ENCODE measurements at places on chromosomes 6 and 20.

DNA sequence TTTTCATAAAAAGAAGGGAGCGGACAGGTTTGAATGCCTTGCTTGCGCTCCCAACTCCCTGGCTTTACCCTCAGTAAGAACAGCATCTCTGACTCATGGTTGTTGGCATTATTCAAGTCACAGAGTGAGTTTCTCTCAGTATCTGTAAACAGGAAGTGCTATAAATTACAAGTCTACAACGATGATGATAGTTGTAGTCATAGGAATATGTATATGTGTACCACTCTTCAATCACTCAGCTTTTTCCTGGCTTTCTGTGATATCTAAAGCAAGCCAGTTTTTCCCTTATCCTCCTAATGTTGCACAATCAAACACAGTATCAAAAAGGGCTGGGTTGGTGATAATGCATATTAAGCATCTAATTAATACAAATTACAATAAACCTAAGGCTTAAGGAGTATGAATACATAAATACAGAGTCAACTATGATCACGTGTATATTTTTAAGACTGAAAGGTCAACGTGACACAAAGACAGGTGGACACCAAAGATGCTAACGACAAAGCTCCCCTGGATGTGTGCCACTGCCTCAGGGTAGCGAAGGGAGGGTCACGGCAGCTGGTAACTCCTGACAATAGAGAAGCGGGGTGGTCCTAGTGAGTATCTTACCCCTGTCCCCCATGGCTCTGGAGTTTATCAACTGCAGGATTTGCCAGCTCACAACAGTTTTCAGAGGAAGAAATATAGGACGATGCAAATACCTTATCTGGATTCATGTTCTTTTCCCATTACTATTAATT, 202.8 kb downstream of the BTBD9 start:
- no peak for DNase-seq

GRCh38 chr6:69631552-69632346, 165.1 kb downstream of the LMBRD1 start:
- no peak for DNase-seq

DNA sequence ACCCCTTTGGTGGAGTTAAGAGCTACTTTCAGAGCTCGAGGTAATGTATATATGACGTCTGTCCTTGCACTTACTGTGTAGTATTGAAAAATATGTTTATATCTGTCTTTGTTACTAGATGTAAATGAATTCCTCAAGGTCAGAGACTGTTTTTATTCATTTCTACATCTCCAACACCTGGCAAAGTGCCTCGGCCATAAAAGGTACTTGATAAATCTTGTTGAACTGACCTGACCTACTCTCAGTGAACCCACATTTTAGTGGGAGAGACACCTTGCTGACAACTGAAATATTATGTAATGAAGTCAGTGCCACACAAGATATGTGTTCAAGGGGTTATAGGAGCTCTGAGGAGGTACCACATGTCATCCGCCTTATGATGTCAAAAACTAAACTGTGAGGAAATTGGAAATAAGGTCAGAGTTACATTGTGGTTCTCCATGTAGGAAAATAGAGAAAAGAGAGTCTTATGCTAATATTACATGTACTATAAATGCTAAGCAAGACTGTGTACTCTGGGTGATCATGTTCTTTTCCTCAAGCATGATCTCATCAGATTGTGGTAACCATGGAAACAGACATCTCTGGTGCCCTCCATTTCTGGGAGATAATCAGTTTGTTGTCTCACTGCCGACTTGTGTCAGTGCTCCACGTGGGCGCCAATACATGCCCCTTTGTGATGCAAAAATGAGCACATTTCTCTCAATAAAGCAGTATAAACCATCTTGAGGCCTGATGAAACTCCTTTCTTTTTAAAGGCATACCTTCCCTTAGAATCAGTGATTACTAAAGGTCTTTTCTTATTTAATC, 5.7 kb upstream of the TMEM30A start:
- no peak for DNase-seq

DNA sequence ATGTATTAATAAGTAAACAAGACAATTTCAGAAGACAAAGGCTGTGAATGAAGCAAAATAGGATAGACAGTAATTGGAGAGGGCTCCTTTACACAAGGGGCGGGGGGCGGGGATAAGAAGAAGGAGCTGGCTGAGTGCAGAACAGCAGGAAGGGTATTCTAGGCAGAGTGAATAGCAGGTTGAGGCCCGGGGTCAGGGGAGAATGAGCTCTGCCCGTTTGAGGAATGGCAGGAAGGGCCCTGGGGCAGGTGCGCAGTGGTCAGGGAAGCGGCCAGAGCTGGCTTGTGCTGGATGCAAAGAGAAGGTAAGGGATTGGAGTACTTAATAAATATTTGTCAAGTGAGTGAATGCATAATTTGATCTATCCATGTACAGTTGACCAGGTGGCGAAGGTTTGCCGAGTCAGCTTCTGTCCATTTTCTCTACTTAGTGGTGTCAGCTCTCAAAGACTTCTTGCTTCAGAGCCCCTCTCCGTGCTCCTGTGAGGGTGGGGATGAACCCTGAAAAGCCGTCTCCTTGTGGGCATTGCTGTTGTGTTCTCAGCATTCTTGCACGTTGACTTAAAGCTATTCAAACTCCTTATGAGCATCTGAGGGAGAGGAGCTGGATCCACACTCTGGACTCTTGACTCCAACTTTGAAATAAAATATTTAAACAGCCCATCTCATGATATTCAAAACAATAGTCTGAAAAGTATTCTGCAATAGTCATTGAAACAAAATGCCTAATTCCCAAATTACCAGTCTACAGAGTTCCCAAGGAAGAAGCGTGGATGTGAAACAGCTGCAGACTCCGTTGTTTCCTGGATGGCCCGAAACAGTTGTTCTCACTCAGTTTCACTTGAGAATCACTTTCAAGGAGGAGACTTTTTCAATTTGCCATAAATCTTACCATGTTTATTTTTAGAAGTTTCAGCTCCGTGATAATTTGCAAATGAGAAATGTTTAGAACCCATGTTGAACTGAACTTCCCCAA, 105.1 kb downstream of the EDN3 start:
- no peak for DNase-seq

DNA sequence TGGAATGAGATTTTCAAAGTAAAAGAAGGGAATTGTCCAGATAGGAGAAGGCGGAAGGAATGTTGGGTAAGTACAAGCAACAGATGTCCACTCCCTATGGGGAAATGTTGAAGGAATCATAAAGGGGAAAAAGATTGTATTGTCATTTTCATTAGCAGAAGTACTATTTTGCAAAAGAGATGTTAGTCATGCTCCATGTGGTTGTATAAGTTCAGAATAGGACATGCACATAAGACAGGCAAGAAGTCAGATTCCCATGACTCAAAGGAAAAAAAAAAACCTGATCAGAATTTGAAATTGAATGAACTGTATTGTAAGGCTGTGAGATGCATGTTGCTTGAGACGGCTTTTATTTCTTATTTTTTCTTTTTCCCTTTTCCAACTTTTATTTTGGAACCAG, 36.8 kb downstream of the GRM1 start:
- no peak for DNase-seq

- no peak for DNase-seq
Measured at GRCh38 chr6:21227486-21227885, 366.1 kb upstream of the SOX4 start.

GRCh38 chr6:5811997-5812396, 194.7 kb downstream of the NRN1 start:
- no peak for DNase-seq

DNA sequence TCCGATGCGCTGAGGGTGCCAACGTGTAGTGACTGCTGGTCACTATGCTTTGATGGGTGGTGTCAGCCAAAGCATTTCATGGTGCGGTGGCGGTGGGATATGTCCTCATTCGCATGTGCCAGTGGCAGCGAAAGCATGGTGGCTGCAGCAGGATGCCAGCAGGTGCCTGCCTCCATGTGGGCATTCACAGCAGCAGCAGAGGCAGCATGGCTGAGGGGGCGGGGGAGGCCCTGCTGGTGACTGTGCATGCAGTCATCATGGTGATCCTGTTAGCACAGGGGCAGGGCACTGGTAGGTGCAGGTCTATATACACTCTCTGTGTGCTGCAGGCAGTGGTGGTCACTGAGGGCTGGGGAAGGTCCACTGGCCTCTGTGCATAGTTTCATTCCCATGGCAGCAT, 22.0 kb downstream of the FIG4 start:
- no peak for DNase-seq

DNA sequence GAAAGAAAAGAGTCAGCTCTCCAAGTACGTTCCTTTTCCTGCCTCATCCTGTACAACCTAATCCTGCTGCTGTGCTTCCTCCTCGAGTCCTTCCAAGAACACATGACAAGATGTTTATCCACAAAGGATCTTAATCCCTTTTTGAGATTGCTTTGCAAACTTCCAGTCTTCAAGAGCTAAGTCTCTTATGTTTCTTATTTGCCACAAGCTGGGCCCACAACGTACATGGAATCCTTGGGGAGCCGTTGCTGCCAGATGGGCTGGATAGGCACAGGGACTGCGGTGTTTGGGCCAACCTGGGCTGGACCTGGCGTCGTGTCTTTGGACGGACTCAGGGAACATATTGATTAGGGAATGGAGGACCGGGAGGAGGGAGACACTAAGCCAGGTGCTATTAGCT, 79.7 kb upstream of the AFDN start:
- no peak for DNase-seq

DNA sequence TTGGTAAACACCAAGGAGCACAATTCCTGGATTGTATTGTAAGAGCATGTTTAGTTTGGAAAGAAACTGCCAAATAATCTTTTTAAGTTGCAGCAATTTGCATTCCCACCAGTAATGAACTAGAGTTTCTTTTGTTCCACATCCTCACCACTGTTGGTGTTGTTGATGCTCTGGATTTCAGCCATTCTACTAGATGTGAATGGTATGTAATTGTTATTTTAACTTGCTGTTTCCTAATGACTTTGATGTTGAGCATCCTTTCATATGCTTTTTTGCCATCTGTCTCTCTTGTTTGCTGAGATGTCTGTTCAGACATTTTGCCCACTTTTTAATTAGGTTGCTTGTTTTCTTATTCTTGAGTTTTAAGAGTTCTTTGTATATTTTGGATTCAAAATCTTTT, 1654.1 kb downstream of the GRIK2 start:
- DNase-seq, result no peak

DNA sequence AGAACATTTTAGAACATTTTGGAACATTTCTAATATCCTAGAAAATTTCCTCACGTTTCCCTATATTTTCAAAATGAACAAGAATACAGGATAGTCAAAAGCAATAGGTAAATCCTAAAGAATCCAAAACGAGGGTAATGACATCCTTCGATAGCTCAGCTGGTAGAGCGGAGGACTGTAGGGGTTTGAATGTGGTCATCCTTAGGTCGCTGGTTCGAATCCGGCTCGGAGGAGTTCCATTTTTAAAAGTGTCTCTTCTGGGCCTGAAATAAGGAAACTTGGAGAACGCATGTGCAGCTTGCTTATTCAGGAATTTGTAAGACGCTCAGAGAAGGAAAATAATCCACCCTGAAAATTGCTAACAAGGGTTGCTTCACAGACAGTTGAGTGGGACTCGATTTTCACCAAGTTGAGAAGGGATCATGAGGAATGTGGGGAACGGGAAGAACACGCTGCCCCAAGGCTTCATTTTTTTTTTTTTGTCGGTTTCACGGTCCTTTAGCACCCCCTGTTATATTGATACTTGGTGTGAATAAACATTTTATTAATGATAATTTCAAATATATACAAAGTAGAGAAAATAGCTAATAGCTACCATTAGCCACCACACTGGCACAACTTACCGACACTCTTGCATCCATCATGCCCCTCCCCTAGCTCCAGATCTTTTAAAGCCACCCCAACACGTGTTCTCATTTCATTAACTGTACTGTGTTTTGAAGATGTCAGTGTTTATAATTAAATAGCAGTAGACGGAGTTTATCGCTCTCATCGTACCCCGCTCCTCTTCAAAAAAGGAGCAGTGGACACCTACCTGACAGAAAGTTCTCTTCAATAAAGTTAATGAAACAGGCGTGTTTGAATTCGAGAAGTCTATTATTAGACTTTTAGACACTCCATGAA, 1.8 kb upstream of the ABT1 start:
- DNase-seq, result peak; percentile 66

DNA sequence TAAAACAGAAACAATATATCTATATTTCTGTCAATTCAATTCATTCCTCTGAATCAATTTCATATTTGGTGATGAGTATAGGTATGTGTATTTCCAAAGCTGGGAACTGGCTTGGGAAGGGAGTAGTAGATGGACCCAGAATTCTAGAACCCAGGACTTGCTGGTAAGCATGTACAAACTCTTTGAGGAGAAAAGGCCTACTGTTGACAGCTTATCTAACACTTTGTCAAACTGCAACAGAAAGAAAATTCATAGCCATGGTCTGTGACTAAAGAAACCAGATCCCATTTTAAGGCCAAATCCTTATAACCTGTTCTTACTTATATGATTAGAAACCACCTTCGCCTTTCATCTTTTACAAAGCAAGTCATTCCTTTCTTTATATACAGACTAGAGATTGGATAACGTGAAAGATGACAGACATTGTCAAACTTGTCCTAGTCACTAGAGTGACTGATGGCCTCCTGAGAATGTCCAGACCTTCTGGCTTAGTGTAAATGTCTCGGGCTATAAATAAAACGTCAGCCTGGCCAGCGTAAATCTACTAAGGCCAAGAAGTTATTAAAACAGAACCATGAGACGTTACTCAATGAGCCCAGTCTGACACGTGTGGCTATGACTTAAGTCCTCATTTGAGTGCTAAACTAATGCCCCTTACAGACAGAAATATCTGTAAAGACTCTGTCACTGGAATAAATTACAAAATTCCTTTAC, 152.3 kb downstream of the ALDH8A1 start:
- no peak for DNase-seq

GRCh38 chr20:24698189-24698588, 228.8 kb downstream of the SYNDIG1 start:
- DNase-seq, result no peak

GRCh38 chr20:33217052-33217451, at the start of gene BPIFA3:
Gene BPIFA3 (plus strand): TSS chr20:33217352. CDS start chr20:33217537, 185 bp downstream.
- no peak for DNase-seq

- DNase-seq, result no peak
Measured at GRCh38 chr6:70636596-70636995, 31.1 kb upstream of the SMAP1 start.

DNA sequence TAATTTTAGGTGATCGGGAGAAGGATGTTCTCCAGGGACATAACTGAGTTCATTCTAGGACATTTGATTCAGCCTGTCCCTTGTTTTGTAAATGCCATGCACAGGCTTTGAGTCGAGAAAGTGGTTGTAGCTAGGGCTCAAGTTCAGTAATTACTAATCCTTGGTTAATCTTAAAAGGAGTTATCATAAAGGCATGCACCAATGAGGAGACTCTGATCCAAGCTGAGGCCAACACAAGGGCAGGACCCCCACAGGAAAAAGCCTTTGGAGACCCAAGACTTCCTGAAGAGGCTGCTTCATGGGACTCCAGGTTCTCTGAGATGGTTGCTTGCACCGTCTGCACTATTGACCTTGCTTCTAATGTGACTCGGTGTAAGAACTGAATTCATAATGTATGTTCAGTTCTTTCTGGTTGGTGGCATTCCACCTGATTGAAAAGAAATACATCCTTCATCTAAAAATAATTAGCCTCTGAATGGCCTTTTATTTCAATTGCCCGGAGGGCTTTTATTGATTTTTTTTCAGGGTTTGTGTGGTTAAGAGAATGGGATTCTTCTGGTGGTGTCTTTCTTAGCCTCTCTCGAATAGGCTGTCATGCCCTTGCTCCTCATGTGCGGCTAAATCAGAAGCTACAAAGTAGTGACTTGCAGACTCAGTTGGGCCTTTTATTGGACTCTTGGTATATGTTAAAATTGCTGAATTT, 201.7 kb upstream of the PLCB4 start:
- DNase-seq, result no peak

- DNase-seq, result no peak
Measured at GRCh38 chr6:22809370-22809769, 240.0 kb downstream of the HDGFL1 start.

- DNase-seq, result no peak
Measured at GRCh38 chr20:33648396-33649004, 13.6 kb upstream of the C20orf144 start.

GRCh38 chr6:88641178-88641903, 322.1 kb downstream of the RNGTT start:
- DNase-seq, result no peak
